Uterus (tissue), 4 donors: ENCODE measurements at places on chromosomes 4 and X. TPM values are rescaled to one million over a fixed set of nuclear protein-coding genes. Genes with fewer than 3 reads are reported as not detected.

DNA sequence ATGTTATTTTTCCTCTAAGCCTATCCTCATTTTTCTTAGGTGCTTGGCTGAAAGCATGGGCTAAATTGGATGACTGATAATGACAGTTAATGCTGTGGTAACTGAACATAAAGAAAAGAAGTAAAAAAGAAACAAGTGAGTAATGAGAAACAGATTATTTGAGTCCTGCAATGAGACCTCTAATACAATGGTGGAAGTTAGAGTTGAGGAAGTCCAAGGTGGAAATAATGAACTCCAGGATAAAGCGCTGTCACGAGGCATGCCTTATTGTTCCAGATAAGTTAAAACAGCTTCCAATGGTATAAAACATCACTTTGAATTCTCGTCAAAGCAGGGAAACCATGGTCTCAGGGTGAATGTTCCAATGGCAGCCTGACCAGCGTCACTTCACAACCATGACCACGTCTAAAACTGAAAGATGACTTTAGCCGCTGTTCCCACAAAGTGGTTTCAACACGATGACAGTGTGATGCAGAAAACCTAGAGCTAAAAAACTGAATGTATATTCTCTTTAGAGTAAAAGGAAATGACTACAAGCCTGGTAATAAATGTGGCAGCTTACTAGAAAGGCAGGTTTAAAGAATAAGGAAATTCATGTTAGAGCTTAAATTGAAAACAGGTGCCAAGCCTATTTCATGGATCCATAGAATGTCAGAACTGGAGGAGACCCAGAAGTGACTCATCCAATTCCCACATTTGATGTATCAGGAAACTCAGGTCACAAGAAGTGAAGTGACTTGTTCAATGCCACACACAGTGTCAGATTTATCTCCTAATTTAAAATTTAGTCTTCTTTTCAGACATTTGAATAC, 202.6 kb upstream of the GYPA start:
- no peaks in the 10 kb centered on the region for H3K27me3 ChIP-seq
- H3K27ac ChIP-seq, result no peak overlapping the region
- no peaks in the 10 kb centered on the region for H3K4me1 ChIP-seq
- no peaks in the 10 kb centered on the region for H3K36me3 ChIP-seq
- no peak for DNase-seq
- H3K4me3 ChIP-seq, result no peak overlapping the region

DNA sequence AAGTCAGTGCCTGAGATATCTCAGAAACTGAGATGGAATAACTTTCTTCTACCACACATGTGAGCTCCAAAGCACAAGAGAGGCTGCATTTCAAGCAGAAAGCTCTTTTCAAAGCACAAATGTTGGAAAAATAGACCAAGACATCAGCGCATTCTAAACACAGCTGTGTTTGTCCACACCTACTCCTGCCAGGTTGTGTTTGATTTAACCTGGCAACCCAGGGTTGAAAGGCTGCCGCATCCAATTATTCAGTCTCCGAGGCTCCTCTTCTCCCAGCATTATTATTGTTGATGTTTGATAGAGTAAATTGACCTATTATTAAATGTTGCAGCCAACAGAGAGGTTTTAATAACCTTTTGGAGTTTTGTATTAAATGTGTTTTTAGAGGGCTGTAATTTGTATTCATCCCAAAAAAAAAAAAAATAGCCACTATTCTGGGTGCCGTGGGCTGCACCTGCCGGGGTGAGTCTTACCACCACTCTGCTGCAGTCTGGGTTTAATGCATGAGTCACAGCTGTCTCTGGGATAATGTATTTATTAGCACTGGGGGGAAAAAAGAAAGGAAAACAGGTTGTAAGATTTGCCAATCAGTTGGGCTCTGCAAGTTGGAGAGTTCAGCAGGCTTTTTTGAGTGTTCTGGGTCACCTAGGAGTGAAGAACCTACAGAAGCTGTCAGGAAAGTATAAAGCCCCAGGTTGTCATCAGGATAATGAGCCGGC, 105.2 kb upstream of the NOCT start:
- no peak overlapping the region for H3K4me3 ChIP-seq
- no peak for DNase-seq
- H3K27ac ChIP-seq, result peak overlapping the region; percentile 60

DNA sequence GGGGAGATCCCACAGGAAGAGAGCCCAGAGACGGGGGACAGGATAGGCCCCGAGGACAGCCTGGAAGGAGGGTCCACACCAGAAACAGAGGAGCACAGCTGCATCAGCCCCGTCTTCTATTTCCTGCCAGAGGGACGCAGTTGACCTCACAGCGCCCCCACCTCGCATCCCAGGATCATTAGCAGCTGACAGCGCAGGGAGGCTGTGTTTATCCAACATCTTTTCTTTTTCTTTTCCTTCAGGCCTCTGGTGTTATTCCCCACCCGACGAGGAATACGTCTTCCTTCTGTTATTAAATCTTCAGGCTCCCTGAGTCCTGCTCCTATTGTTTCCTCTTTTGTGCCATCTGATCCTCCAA, 75.4 kb downstream of the DCHS2 start:
- H3K27ac ChIP-seq, result peak overlapping the region; percentile 87
- no peaks in the 10 kb centered on the region for H3K36me3 ChIP-seq
- H3K27me3 ChIP-seq, result no peaks in the 10 kb centered on the region
- H3K4me1 ChIP-seq, result peaks cover 4% of the 10 kb centered on the region
- H3K4me3 ChIP-seq, result peak overlapping the region; percentile 45

DNA sequence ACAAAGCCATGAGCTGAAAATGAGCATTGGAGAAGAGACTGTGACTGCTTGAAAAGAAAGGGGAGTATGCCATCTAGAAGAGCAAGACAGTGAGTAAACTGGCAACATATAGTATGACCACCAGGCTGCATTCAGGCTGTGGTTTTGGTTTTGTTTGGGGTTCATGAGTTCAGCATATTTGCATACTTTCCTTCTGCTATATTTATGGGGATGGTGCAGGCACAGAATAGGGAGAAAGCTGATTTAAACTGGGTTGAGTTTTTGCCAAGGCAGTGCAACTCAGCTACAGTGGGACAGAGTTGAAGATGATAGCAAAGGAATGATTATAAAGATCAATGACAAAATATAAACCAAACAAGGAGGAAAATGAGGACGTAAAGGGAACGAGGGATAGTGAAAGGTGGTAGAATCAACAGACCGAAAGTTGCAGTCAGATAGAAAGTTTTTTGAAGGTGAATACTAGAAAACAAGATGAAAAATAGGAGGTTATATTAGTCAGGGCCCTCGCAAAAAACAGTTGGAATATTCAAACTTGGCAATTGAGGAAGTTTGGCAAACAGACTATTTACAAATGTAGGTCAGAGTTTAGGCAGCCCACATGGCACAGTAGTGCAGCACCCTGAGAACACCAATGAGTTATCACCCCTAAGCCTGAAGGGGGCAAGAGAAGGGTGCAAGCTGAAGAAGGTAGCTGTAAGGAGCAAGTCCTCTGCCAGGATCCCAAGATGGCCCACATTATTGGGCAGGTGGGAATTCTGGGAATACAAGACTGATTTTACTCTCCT, 114.8 kb upstream of the MAP9 start:
- DNase-seq, result no peak
- H3K27me3 ChIP-seq, result no peaks in the 10 kb centered on the region
- no peak overlapping the region for H3K4me3 ChIP-seq
- H3K36me3 ChIP-seq, result no peaks in the 10 kb centered on the region
- peak overlapping the region; percentile 14 for H3K27ac ChIP-seq

DNA sequence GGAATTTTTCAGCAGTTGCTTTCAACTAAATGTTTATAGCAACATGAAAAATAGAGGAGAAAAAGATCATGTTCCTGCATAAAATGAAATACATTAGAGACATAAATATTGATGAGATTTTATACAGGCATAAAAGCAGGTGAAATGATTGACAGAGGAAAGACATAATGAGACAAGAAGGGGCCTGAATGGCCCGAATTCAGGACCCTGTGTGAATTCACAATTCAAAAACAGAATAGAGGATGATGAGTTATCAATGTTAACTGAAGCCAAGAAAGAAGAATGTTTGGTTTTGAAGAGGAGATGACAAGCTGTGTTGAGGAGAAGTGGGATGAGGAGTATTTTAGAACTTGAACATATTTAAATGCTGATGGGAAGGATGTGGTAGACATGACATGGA, 371.1 kb downstream of the FBXO8 start:
- H3K27me3 ChIP-seq, result no peaks in the 10 kb centered on the region
- H3K4me1 ChIP-seq, result no peaks in the 10 kb centered on the region
- no peak overlapping the region for H3K27ac ChIP-seq
- no peaks in the 10 kb centered on the region for H3K36me3 ChIP-seq
- H3K4me3 ChIP-seq, result no peak overlapping the region

- H3K36me3 ChIP-seq, result no peaks in the 10 kb centered on the region
- no peak overlapping the region for H3K27ac ChIP-seq
- DNase-seq, result no peak
- H3K4me1 ChIP-seq, result no peaks in the 10 kb centered on the region
These were observed 245.0 kb downstream of the EVC2 start for GRCh38 chr4:5463361-5463760.

DNA sequence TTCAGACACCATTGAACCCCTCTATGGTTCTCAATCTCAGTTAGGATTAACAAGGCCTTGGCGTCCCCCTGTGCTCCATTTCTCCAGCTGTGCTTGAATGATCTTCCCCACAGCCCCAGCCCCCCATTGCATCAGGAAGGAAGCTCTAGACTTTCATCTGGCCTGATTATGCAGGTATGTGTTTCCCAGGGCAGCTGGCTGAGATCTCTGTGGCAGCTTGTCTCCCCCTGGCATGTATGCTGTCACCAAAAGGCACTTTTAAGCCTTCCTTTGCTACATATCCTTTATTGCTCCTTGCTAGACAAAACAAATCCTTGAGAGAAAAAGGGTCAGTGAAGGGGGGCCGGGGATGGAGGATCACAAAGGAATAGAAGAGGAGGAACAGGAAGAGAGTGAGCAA, 1056.0 kb upstream of the SLIT2 start:
- no peak overlapping the region for H3K4me3 ChIP-seq
- H3K27ac ChIP-seq, result no peak overlapping the region
- no peak for DNase-seq
- no peaks in the 10 kb centered on the region for H3K36me3 ChIP-seq

GRCh38 chr4:51885363-51885762, 42.4 kb downstream of the DCUN1D4 start:
- H3K27me3 ChIP-seq, result no peaks in the 10 kb centered on the region
- H3K4me1 ChIP-seq, result no peaks in the 10 kb centered on the region
- no peak overlapping the region for H3K4me3 ChIP-seq

The UGT2A1 gene
- not detected for total RNA-seq

The GLRA2 gene
- total RNA-seq, result not detected

The MSX1 gene
- total RNA-seq, result 19.7 TPM

The SHOX gene
- total RNA-seq, result not detected

The MAGEB10 gene
- not detected for total RNA-seq
